ENCODE measurements at places on chromosomes 2 and 18.
A peak's percentile ranks its signal among the peaks of the same experiment; 100 is the strongest.

- peak overlapping the region; percentile 56 for H3K4me3 ChIP-seq
- H3K36me3 ChIP-seq: no peaks in the 10 kb centered on the region
- H3K4me1 ChIP-seq: peaks cover 3% of the 10 kb centered on the region
Measured at GRCh38 chr2:230419181-230419580, 3.2 kb downstream of the SP100 start.

DNA sequence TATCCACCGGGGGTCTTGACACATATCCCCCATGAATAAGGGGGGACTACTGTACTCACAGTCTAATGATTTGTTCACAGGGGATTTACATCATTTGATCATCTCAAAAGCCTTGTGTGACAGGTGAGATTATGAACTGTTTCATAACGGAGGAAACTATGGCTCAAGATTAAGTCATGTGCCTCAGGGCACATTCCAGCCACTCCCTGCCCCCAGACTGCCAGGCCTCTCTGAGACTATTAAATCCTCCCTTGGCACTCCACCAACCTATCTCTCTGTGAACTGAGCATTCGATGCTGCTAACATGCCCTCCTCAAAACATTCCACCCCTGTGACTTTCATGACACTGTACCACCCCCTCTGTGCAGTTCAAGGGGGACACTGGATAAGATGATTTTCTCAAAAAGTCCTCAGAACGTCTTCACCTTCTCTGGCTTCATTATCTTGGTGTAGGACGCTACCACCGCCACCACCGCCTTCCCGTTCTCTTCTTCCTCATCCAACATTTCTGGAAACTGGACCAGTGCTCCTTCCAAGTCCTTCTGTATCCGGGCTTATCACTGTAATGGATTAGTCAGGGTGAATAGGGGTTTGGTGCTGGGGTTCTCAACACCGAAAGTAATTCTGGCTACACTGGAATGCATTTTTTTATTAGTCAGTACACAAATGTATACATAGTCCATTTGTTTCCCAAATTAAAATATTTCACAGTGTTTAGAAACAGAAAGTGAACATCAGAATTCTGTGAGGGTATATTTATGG is 169.6 kb downstream of the KCNS3 start:
- no peaks in the 10 kb centered on the region for H3K27me3 ChIP-seq
- no peak overlapping the region for H3K27ac ChIP-seq
- no peak for DNase-seq
- H3K4me3 ChIP-seq: no peak overlapping the region
- H3K4me1 ChIP-seq: no peaks in the 10 kb centered on the region

DNA sequence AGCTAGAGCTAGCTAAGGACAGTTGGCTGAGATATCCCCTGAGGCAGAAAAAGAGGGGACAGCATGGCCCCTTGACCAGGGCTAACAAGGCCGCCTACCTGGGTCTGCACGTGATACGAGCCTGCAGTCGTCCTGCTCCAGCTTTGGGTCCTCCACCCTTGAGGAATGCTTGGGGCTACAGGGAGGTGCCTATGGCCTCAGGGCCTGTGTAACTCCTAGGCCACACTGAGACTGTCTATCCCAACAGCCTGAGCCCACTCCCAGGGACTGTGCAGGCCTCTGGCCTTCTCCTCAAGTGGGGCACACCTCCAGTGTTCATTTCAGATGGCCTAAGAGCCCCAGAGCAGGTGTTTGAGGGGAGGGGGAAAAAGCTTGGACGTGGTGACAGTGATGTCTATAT is 136.7 kb upstream of the SATB2 start:
- no peak for DNase-seq
- no peak overlapping the region for H3K27ac ChIP-seq
- H3K4me3 ChIP-seq: no peak overlapping the region
- H3K36me3 ChIP-seq: no peaks in the 10 kb centered on the region

DNA sequence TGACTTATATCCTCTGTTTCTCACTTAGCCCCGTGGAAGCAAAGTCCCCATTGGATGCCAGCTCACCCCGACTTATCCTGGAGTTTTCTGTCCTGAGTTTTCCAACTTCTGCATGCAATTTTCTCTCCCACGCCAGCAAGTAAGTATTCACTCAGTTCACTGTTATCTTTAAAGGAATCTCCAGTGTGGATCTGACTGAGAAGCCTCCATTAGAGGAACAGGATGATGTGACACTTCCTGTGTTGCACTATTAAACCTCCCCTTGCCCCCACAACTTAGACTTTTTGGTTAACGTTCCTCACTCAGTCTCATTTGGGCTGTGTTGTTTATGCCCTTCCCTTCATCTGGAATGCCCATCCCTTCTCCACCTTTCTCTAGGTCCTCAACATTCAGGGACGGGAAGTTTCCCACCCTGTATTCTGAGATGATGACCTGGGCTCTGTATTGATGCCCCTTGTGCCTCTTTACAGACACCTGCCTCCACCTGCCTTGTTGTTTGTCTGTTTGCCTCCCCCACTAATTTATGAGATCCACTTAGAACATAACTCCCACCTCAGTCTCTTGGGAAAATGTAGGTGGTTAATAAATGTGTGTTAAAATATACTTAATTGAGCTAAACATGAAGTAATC is 536.1 kb upstream of the RAB6C start:
- no peak for DNase-seq
- no peaks in the 10 kb centered on the region for H3K27me3 ChIP-seq
- no peaks in the 10 kb centered on the region for H3K4me1 ChIP-seq
- H3K4me3 ChIP-seq: no peak overlapping the region
- no peak overlapping the region for H3K27ac ChIP-seq

DNA sequence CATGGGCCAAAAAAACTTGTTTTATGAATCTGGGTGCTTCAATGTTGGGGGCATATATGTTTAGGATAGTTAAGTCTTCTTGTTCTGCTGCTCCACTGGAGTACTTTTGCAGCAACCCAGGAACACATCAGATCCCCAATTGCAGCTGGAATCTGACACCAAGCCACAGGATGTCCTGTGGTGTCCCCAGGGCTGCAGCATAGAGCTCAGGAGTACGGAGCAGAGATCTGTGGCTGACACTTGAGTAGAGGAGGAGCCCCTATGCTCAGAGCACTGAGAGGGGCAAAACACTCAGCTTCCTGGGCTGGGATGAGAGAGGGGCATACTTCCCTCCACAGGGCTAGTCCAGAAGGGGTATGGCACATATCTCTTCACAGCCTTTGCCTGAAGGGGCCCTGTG is 138.9 kb upstream of the ERBB4 start:
- H3K27me3 ChIP-seq: no peaks in the 10 kb centered on the region
- no peak for DNase-seq
- no peaks in the 10 kb centered on the region for H3K4me1 ChIP-seq
- no peak overlapping the region for H3K4me3 ChIP-seq

DNA sequence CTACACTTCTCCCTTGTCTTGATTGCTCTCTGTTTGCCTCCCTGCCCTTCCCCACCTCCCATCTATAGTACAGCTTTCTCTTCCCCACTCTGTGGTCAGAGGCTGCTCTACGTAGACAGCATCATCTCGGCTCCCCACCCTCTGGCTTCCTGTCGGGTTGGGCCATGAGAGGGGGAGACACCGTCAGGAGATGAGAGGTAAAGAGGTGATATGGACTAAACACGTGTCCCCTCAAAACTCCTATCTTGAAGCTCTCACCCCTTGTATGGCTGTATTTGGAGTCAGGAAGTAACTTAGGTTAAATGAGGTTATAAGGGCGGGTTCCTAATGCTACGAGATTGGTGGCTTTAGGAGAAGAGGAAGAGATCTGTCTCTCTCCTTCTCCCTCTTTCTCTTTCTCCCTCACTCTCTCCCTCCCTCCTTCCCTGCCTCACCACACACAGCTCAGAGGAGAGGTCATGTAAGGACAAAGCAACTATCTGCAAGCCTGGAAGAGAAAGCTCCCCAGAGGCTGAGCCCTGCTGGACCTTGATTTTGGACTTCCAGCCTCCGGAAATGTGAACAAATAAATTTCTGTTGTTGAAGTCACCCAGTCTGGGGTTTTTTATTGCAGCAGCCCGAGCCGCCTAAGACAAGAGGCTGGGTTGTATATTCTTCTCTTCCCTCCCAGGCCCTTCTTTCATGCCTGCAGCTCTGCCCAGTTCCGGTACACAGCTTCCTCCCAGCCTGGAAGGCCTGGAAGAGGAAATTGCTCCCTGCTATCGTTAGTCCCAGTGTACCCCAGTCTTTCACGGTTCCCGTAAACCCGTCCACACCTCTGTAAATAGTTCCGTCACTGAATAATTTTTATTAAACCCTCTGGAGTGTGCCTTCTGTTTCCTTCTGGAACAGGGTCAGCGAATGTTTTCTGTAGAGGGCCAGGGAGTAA is 138.0 kb downstream of the AKAIN1 start:
- no peaks in the 10 kb centered on the region for H3K27me3 ChIP-seq
- DNase-seq: no peak
- no peaks in the 10 kb centered on the region for H3K36me3 ChIP-seq
- no peaks in the 10 kb centered on the region for H3K4me1 ChIP-seq

DNA sequence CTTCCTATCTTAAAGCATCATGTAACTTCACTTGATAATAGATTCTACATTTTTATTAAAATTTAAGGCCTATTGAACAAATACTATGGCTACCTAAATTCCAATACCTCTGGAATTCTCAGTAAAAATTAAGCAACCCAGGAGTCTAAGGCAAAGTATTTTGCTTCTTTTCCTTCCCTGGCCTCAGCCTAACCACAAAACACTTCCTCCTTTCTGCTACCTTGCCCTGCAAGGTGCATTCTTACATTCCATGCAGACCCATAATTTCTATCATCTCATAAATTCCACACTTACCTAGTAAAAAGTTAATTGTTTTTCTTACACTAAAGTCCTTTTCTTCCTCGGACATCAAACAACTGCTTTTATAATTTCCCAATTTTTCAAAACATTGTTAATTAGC is 3.7 kb downstream of the MBOAT2 start:
- H3K36me3 ChIP-seq: no peaks in the 10 kb centered on the region
- peaks cover 5% of the 10 kb centered on the region for H3K4me1 ChIP-seq
- no peak overlapping the region for H3K4me3 ChIP-seq
- H3K27ac ChIP-seq: no peak overlapping the region
